ENCODE measurements at places on chromosomes 11 and 22.

DNA sequence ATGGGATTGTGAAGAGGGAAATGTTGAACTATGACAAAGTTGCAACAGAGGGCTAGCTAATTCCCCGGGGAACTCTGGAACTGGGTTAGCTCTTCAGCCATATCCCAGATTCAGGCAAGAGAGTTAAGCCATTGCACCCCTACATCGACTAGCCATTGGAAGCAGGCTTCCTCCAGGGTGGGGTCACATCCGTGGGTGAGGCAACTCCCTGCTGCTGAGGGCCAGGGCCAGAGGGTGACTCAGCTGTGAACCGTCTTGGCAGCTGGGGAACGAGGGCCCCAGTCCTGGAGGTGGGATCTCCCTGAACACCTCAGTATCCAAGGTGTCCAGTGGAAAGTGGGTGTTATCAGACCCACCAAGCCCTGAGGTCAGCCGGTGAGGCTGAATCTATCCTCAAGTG lies 41.1 kb downstream of the RPS6KA4 start:
- peak; percentile 62 for DNase-seq

DNA sequence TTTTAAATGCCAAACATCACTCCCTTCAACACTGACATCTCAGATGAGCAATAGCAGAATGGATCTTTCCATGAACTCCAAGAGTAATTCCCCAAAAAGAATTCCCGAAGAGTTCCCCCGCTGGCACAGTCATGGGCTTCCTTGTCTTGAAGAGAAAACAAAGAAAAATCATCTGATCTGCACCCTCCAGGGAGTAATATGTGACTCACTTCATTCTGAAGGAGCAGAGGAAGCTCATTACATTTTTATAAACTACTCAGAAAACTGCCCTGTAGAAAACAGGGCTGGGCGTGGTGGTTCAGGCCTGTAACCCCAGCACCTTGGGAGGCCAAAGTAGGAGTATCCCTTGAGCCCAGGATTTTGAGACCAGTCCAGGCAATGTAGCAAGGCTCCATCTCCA lies 35.7 kb downstream of the CELSR1 start:
- DNase-seq, result peak; percentile 87

DNA sequence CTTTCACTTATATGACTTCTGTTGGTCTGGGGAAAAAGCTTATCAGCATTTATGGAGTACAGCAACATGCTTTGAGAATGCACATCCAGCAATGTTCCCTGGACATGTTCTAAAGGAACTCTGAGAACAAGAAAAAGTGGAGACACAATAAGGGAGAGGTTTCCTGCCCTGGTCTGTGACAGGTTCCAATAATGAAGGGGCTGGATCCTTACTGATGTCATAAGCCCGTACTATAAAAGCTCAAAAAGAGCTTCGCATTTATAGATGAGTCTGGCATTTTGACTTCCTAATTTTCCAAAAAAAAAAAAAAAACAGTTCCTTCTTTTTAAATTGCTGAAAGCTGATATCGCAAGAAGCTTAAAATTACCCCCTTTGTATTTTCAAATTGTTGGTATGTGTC lies 129.1 kb downstream of the MPPED2 start:
- DNase-seq, result no peak

DNA sequence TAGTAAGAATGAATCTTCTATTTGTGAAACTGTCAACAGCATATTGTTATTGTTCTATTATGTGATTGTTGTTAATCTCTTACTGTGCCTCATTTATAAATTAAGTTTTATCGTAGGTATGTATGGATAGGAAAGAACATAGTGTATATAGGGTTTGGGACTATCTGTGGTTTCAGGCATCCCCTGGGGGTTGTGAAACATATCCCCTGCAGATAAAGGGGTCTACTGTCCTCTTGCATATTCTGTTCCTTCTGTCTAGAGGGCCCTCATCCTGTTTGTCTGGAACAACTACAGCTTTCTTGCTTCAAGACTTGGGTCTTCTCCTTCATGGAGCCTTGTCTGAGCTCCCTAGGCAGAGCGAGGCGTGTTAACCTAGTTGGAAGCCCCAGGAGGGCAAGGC lies 159.6 kb downstream of the KIRREL3 start:
- DNase-seq, result no peak

DNA sequence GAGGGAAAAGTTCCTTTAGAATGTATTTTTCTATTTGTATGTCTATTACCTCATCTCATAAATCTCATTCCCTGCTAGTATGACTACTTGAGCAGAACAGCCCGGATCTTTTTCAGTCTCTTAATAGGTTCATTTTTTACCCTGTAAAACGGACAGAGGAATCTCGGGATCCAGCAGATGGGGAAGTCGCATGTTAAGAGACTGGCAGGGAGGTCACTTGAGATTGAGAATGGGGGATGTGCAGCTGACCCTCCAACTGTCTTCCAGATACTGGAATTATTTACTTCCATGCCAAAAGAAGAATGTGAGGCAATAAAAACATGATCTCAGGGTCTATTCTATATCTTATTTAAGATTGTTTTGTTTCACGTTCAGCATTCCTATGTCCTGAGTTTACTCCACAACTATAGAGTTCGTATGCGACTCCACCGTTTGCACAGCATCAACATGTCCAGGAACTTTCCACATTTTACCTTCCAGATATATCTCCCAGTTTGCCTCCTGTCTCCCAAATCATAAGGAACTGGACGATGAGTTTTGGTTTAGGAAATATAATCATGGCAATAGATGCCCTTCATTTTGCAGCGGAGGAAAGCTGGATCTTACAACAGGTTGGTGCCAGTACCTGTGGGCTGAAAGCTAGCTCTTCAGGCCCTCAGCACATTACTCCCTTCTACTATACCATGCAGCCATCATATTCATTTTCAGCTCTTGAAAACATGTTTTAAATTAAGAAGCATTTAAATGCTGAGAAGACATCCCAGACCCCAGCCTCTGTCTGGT lies 181.5 kb downstream of the MAML2 start:
- no peak for DNase-seq

GRCh38 chr11:10329935-10330334 lies 25.1 kb downstream of the ADM start:
- DNase-seq, result peak; percentile 55

GRCh38 chr11:102204174-102204573 lies 93.9 kb downstream of the YAP1 start:
- DNase-seq, result peak; percentile 47

- DNase-seq, result no peak
These were observed 127.3 kb upstream of the SEZ6L start for GRCh38 chr22:26041931-26042330.

DNA sequence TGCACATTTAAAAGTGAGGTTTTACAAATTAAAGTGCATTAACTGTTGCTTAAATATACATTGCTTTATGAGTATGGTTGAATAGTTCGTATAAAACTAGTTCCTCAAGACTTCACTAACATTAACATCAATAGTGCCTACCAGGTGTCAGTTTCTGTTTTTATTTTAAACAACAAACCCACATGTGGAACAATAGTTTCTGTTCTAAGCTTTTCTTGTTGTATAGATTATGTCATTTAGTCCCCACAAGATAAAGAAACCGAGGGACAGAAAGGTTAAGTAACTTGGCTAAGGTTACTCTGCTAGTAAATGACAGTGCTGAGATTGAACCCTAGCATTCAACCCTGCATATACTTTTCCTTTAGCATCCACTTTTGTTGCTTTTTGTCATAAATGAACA lies 41.4 kb upstream of the ST14 start:
- DNase-seq, result no peak

DNA sequence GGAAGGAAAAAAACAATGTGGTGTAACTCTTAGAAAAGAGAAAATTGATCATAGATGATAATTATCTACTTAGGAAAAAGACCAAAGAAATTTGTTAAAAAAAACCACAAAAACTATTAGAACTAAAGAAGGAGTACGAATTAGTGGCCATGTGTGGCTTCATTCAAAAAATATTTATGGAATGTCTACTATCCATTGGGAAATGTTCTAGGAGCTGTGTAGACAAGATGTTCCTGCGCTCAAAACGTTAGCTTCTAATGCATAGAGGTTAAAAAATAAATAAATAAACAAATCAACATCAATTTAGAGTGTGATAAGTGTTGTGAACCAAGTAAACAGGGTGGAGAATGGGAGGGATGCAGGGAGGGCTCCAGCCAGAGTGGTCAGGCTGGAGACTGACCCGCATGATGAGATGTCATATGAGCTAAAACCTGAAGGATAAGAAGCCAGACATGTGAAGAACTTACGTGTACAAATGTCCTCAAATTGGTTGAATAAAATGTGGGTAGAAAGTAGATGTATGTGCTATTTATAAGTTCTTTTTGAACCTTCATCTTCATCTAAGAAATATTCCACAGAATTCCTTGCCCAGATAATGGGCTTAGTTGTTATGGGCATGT lies 4.3 kb upstream of the EXPH5 start:
- DNase-seq, result no peak

DNA sequence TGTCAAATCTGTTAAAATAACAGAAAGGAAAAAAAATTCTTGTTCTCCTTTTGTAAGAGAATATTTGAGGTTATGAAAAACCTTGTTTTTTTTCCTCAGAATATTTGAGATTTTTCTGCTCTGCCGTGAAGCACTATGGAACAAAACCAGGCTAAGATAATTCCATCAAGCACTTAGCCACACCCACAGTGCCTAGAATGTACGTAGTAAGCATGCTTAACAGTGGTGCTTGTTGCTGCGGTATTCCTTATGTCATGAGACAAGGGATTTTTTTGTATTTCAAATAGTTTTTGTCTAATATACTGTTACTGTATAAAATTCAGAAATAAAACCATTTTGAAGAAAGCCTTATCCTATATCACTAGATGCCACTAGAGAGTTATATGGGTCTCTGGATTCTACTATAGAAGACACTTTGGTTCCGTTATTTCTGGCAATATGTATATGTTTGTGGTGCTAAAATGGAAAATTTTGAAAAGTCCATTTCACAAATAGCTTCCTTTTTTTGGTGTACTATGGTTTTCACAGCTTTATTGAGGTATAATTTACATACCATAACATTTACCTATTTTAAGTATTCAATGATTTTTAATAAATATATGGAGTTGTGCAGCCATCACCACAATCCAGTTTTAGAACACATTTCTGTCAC lies 23.7 kb downstream of the PDHX start:
- no peak for DNase-seq

- no peak for DNase-seq
These were observed 95.3 kb downstream of the NTM start for GRCh38 chr11:131465746-131466145.

DNA sequence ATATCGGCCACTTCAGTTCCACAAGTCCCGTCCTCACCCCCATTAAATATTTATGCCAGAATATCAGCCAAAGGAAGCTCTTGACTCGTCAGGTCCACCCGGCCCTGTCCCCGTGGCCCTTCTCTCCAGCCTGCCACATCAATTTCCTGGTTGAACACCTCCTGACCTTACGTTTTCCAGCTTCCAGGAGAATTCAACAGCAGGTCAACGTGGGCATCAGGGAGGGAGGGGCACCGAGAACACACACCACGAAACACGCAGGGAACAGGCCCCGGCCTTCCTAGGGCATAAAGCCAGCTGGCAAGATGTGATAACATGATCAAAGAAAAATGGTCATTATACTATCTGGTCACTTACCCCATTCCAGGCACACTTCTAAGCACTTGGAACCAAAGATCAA lies 15.3 kb downstream of the SULT4A1 start:
- DNase-seq, result no peak

DNA sequence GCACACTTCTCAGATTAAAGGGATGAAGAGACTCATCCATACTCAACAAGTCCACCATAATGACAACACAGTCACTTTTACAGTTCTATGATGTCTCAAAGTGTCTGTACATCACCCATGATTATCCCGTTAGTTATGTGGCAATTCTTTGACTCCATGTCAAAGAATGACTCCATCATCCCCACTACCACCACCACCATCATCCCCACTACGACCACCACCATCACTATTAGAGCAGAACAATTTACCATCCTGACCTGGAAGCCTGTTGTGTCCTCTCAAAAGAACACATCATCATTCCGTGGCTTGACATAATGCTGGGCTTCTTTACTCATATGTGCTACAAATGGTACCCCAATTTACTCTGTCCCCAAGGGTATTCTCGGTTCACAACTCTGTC lies 13.7 kb downstream of the PRR5L start:
- DNase-seq, result no peak

DNA sequence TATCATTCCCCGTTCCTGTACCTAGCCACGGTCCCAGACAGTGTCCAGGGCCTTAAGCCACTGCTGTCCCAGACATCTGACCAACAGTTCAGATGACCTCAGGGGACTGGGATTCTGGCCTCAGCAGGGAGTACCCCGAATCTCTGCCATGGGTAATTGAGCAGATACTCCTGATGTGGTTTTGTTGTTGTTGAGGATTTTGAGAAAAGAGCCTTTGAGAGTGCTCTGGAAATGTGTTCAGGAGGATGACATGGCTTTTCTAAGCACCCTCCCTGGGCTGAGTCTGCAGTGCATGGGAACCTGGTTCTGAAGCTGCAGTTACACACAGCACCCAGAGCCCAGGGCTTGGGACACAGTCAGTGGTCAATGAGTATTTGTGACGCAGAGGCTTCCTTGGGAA lies 30.4 kb downstream of the ADAMTS15 start:
- no peak for DNase-seq

DNA sequence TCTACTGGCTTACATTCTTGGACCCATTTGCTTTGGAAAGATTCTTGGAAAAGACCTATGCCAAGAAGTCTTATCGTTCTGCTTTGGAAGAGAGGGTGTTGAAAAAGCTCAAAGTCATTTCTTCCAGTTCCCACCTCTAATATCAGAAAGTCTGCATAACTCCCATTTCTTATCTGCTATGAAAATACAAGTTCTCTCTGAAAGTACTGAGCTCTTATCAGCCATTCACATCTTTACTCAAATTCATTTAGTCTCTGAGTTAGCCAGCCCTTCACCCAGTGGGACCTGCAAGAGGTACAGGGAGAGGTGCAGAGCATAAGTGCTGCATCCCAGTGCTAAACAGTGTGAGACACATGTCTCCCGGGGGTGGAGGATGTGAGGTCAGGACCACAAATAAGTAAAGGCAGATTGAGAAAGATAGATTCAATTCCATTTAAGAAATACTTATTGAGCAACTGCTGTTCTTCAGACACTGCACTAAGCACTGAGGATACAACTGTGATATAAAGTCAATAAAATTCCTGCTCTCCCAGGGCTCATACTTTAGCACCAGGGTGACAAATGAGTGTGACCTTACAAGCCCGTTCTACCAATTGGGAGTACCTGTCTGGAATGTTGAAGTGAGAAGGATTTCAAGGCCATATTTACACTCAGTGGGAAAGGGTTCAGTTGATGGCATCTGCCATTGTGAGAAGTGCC lies 76.7 kb downstream of the PISD start:
- DNase-seq, result no peak

- peak; percentile 62 for DNase-seq
These were observed 791 bp downstream of the GDPD4 start for GRCh38 chr11:77300695-77301094.

- DNase-seq, result no peak
These were observed 37.7 kb downstream of the LDLRAD3 start for GRCh38 chr11:35981581-35981980.
